NCI-H526 (cell line): ENCODE measurements at places on chromosomes 7 and 10.

GRCh38 chr10:67802767-67803538 is 35.0 kb downstream of the DNAJC12 start:
- DNase-seq: no peak

- no peak for DNase-seq
Observed at GRCh38 chr7:151024435-151025056, at the start of gene ATG9B. ATG9B (minus strand) TSS chr7:151024494; CDS start chr7:151024423, 71 bp downstream.

GRCh38 chr7:93923942-93924341 is 2.4 kb downstream of the GNG11 start:
- DNase-seq: no peak

- DNase-seq: no peak
Observed at GRCh38 chr10:100895896-100896295, 16.9 kb upstream of the SLF2 start.

DNA sequence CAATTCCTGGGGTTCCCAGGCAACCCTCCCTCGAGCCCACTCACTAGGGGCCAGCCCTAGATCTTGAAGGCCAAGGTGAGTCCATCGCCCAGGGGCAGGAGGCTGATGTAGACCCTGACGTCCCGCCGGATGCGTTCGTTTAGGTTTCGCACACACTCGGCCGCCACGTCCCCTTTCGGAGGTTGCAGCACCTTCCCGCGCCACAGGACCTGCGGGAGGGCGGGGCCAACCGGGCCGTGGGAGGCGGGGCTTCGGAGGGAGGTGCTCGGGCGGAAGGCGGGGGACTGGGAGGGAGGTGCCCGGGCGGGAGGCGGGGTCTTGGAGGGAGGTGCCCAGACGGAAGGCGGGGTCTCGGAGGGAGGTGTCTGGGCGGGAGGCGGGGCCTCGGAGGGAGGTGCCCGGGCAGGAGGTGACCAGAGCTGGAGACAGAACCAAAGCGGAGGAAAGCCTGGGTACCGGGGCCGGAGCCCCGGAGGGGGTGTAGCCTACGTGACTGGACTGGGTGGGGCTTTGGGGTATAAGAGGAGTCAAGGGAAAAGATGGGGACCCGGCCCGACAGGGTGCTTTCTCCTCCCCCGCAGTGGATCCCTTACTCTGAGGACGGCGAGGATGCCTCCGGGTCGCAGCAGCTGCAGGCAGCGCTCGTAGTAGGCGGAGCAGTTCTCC is 1.6 kb downstream of the COMTD1 start:
- DNase-seq: peak; percentile 69

GRCh38 chr7:144780071-144780608 is 55.7 kb downstream of the TPK1 start:
- no peak for DNase-seq

GRCh38 chr10:103543617-103544525 is 50.4 kb downstream of the NEURL1 start:
- DNase-seq: no peak

DNA sequence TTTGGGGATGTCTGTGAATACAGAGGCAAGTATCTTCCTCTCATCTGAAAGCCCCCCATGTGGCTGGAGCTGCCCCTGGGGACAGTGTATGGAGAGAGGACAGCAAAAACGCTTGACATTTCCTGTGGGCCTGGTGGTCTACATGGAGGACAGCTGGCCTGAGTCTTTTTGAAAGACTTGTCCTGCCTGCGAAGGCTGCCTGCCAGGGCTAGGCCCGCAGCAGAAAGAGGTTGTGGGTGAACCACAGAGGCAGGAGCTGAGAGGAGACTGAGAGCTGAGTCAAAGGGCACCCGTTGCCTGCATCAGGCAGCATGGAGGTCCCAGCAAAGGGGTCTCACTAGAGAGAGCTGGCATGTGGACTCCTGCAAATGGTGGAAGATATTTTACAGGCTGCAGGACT is 66.4 kb downstream of the KAT6B start:
- no peak for DNase-seq

DNA sequence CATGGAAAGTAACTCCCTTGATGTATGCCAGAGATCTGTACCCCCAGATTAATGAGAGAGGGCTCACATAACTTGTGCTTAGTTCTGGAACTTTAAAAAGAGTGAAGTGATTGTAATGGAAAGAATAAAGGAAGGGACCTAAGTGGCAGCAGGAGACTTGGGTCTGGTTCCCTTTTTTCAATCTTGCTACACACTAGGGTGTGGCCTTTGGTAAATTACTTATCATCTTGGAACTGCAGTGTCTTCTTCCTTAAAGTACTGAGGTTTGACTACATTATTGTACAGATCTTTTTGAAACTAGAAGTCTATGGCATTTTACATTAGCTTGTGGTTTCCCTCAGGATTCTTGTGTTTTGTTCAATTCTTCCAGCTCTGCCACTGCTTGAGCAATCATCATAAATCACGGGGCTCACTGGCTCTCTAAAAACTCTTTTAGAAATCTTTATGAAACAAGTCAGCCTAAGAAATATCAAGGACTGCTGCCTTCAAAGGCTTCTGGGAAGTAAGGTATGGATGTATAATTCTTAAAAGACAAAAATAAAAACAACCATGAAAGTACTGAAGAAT is 22.5 kb upstream of the CHRM2 start:
- no peak for DNase-seq

DNA sequence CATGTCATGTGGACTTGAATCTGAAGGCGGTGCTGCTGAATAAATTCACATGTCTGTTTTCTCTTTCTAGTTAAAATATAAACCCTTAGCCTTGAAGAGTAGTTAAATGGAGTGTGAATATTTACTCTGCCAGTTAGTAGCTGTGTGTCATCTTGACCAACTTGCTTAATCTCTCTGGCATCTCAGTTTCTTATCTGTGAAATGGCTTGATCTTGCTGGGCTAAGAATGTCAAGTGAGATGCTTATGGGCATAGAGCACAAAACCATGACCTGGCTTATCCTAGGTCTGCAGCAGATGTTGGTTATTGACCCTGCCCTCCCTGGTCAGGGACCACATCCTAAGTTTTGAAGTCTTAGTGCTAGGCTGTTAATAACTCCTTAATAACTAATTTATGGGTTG is 16.6 kb downstream of the ARID5B start:
- no peak for DNase-seq

DNA sequence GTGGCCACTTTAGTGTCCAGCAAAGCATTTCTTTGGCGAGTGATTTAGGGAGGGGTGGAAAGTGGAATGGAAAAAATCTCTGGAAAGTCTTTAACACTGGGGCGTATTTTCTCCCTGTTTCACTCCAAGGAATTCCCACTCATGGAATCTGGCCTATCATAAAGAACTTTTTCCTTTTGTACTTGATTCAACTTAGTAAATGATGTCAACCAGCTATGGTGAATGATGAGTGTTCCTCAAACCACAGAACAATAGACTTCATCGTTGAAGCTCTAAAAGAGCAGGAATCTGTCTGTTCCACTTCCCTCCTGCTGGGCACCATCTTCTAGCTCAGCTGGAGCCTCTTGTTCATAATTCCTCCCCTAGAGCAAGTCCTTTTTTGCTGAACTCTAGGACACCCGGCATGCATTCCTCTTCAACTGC is 66.5 kb downstream of the EPDR1 start:
- no peak for DNase-seq

GRCh38 chr7:142319970-142320369 is 62.1 kb upstream of the PRSS58 start:
- no peak for DNase-seq

- DNase-seq: no peak
Observed at GRCh38 chr10:124197371-124198124, 104.2 kb upstream of the CHST15 start.

- no peak for DNase-seq
Observed at GRCh38 chr10:9451211-9451773, 1396.8 kb downstream of the GATA3 start.

DNA sequence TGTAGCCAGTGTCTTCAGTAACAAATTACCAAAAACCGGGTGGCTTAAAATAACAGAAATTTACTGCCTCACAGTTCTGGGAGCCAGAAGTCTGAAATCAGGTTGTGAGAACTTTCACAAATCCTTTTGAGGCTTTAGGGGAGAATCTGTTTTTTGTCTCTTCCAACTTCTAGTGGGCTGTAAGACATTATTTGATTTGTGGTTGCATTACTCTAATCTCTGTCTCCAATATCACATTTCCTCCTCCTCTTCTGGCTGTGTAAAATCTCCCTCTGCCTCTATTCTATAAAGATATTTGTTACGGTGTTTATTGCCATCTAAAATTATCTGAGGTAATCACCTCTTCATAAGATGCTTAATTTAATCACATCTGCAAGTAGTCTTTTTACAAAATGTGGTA is 1039.6 kb upstream of the LRRN3 start:
- DNase-seq: no peak

DNA sequence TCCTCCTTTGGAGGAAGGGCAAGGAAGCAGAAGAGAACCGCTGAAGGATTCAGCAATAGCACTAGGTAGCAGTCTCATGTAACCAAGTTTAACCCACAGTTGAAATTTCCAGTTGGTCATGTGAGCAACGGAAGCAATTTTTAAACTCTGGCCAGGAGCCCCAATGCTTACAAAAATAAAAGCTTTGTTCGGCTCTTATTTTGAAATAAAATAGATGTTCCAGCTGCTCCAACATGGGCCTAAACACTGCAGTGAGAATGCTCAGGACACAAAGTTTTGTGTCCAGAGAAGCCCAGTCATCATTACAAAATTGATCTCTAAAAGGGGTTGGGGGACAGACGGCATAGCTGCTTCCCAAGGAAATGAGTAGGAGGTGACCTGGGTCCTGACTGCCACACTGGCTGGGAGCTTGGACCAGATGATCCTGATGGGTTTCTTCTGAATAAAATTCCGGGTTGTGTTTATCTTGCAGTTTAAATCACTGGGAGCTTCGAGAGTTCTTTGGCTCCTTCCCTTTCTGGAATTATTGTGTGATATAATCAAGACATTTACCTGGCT is 452 bp upstream of the TMEM140 start:
- no peak for DNase-seq

DNA sequence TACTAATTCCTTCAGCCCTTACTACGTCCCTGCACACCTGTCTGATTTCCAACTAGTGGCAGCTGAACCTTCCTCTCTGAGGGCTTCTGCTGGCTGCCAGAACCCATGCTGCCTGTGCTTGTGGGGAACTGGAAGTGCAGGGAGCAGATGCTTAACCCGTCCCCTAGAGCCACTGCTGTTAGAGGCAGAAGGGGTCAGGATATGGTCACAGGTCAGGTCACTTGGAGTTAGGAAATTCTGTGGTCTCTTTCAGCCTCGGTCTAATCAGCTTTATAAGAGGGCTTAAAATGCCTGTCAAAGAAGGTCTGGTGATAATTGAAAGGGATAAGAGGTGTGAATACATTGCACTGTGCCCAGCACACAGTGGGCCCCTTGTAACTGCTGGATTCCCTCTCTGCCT is 82.0 kb downstream of the PLPP4 start:
- no peak for DNase-seq

- DNase-seq: no peak
Observed at GRCh38 chr10:93542358-93542791, 24.1 kb upstream of the FFAR4 start.

DNA sequence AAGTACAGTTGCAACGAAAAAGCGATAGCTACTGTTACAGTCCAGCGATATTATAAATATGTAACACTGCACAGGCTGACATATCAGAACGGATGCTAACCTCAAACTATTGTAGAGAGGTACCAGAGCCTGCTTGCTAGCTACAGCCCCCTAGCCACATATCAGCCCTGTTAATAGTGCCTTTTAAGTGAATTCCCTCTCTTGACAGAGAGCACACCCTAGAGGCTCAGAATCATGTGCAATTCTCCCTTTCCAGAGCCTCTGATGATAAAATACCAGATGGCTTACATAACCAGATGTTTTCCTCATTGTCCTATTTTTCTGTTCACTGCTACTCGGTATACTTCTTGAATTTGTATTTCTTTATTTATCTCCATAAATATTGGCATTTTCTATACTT is 960.7 kb upstream of the CELF2 start:
- DNase-seq: no peak

DNA sequence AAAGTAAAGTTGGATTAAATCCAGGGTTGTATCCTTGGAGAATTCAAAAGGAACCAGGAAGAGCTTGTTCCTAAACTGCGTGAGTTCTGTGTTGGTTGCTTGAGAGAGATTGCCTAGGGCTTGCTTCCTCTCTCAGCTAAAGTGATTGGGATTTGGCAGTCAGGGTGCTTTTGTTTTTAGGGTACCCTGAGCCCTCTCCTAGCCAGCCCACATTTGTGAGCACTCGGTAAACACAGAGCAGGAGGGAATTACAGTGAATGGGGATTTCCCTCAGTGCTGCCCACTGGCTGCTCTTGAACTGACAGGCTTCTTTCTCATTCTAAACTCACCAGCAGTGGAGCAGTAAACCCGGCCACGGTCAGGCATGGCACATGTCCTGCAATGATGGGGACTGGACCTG is 146.9 kb downstream of the TPST1 start:
- no peak for DNase-seq

DNA sequence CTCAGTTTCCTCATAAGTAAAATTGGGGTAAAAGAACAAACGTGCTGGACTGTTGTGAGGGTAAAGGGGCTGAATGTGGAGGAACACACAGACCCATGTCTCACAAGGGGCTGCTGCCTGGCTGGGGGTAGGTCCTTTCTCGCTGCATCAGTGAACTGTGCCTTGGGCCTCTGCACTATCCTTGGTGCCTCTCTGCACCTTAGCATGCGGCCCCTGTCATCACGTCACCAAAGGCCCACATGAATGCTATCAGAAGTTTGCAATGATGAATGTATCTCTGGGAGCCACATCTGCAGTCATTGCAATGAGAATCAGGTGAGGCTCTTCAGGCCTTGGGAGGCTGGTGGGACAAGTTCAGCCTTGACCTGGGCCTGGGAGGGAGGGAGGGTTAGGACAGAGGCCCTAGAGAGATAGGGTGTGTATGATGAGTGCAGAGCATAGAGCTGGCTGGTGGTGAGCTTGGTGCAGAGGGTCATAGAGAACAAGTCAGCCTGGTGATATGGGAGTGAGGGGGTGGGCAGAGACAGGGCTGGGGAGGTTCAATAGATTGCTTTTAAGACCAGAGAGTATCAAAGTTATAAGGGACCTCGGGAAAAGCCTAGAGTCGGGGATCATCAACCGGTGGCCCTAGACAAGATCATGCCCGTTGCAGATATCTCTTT is 308.4 kb downstream of the RPS24 start:
- DNase-seq: no peak

GRCh38 chr7:98930464-98930863 is 52.1 kb downstream of the TRRAP start:
- DNase-seq: no peak

GRCh38 chr10:30963992-30964930 is 67.4 kb downstream of the ZNF438 start:
- DNase-seq: no peak

- no peak for DNase-seq
Observed at GRCh38 chr10:110169586-110169985, 37.8 kb upstream of the MXI1 start.

GRCh38 chr10:3761904-3762303 is 23.1 kb downstream of the KLF6 start:
- DNase-seq: no peak

DNA sequence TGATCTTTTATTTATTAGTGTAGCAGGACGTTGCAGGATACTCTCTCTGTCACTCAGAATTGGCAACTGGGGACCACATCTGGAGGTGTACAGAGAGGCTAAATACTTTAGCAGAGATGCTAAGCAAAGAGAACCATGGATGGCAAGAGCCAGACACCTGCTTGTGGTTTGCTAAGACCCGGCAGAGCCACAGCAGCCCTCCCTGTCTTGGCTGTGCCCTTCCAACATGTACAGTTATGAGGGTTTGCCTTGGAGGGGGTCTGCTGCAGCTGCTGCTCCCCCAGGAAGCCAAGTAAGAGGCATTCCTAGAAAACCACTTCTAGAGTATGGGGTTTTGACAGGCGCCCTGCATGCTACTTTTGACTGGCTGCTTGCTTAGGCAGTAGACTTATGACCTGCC is 5.1 kb downstream of the NPVF start:
- no peak for DNase-seq

GRCh38 chr7:55326081-55326835 is 38.9 kb upstream of the LANCL2 start:
- no peak for DNase-seq
